ENCODE measurements at places on chromosomes 4 and X.

GRCh38 chr4:1090465-1091440, 22.6 kb downstream of the RNF212 start:
- DNase-seq, result no peak

DNA sequence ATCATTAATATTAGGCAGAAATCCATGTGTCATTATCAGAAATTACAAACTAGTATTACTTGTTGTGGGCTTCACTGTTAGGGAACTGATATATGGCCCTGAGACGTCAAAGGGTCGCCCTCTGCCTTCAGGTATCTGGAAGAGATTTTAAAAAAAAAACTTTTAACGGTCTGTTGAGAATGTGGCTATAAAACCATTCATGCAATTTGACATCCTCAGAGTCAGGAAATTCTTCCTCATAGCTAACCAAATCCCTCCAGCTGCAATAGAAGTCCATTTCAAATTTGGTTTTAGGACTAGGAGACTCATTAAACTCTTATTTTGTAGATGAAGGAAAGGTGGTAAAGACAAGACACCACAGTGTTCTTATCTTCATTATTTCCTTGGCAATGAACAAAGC, 194.2 kb upstream of the NOCT start:
- no peak for DNase-seq

- DNase-seq, result no peak
Measured at GRCh38 chr4:83036991-83037665, 2.1 kb downstream of the COPS4 start.

GRCh38 chr4:44532851-44533250, 84.2 kb upstream of the KCTD8 start:
- DNase-seq, result no peak

DNA sequence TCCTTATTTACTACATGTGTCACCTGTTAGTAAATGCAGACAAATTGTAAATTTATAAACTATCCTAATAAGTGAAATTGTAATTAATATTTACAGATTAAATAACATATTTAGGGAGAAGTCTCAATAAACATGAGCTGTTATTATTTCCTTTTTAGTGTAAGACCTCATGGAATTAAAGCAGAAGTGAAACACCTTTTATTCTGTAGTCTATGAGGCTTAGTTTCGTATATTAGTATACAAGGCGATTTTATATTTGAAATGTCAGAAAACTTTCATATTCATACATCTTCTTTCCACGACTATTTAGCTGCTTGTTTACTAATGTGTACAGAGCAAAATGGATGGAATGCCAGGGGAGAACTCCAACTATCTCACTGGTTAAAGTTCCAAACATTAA, 414.4 kb downstream of the ARHGAP24 start:
- no peak for DNase-seq

DNA sequence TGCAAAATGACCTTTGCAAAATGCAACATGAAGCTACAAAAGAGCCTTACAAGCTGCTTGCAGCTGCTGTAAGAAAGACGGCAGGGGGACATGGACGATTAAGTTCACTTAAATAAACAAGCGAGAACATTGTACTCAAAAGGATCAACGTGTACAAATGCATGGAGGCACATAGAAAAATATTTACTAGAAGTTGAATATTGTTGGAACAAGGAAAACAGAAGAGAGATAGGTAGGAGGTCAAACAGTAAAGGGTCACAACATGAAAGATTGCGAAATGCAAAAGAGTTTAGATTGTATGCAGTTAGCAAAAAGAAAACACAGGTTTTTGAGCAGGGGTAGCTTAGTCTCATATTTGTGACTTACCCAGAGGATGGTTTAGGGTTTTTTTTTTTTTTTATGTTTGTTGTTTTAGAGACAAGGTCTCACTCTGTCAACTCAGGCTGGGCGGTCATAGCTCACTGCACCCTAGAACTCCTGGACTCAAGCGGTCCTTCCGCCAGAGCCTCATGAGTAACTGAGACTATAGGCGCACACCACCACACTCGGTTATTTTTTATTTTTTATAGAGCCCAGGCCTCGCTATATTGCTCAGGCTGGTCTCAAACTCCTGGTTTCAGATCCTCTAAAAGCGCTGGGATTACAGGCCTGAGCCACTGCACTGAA, 1.4 kb upstream of the PHF8 start:
- no peak for DNase-seq

- DNase-seq, result no peak
Measured at GRCh38 chrX:95762716-95763115, 921.9 kb upstream of the DIAPH2 start.

GRCh38 chrX:150844016-150844415, 54.5 kb downstream of the CD99L2 start:
- no peak for DNase-seq

DNA sequence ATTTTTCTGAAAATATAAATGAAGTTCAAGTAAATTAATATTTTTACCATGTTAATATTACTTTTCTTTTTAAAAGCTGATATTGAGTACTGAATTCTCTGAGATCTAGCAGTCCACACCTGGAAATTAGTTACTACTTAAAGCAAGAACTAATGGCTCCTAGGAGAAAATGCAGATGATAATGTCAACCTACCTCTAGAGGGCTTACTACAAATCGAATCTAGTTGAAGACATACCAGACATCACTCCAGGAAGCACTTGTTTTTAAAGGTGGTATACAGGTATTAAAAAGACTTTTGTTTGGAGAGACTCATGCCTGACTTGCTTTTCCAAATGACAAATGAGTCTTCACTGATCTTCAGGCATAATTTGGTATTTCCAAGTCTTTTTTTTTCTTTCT, 516.4 kb upstream of the BOD1L1 start:
- DNase-seq, result no peak

- no peak for DNase-seq
Measured at GRCh38 chr4:105458001-105458400, 15.9 kb downstream of the PPA2 start.

Measured in T-helper 2 cell (primary cell).